ENCODE measurements at places on chromosomes 11 and 22.

DNA sequence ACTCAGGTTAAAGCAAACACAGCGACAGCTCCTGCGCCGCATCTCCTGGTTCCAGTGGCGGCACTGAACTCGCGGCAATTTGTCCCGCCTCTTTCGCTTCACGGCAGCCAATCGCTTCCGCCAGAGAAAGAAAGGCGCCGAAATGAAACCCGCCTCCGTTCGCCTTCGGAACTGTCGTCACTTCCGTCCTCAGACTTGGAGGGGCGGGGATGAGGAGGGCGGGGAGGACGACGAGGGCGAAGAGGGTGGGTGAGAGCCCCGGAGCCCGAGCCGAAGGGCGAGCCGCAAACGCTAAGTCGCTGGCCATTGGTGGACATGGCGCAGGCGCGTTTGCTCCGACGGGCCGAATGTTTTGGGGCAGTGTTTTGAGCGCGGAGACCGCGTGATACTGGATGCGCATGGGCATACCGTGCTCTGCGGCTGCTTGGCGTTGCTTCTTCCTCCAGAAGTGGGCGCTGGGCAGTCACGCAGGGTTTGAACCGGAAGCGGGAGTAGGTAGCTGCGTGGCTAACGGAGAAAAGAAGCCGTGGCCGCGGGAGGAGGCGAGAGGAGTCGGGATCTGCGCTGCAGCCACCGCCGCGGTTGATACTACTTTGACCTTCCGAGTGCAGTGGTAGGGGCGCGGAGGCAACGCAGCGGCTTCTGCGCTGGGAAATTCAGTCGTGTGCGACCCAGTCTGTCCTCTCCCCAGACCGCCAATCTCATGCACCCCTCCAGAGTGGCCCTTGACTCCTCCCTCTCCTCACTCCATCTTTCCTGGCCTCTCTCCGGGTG lies at the start of the genes ATM and NPAT:
TSS of gene ATM (plus strand) at position 494 of the 774 bp plus-strand sequence. CDS start 4,558 bp downstream, outside the sequence.
TSS of gene NPAT (minus strand) at position 65 of the 774 bp plus-strand sequence. CDS start 102 bp downstream, outside the sequence.
- peaks cover 16% of the 10 kb centered on the region for H3K4me1 ChIP-seq
- no peaks in the 10 kb centered on the region for H3K27me3 ChIP-seq
- H3K4me3 ChIP-seq: peak within 1 kb of the TSS; percentile 100
- H3K36me3 ChIP-seq: no peaks in the 10 kb centered on the region
- peak; percentile 97 for DNase-seq

DNA sequence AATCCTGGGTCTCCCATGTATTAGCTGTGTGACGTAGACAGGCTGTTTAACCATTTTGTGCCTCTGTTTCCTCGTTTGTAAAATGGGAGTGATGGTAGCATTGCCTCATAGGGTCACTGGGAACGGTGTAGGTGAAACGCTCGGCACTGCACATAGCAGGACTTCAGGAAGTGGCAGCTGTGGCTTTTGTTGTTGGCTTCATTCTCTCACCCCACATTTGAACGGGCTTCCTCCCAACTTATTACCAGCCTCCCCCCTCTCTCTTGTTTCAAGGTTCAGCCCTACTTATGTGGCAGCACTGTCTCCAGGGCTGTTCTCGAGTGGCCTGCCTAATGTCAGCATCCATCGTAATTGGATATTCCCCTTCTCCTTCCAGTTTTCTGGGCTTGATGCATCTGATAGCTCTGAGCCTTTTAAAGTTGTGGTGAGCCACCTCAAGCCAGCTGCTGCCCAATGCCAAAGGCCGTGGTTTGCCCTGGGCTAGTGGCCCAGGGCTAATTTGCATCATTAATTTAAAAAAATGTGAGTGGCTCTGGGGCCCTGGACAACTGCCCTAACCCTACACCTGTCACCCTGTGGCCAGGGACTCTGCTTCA lies 217.8 kb upstream of the TBCEL start:
- H3K27me3 ChIP-seq: no peaks in the 10 kb centered on the region
- no peak overlapping the region for H3K4me3 ChIP-seq
- no peaks in the 10 kb centered on the region for H3K36me3 ChIP-seq
- H3K27ac ChIP-seq: no peak overlapping the region
- no peak for DNase-seq

DNA sequence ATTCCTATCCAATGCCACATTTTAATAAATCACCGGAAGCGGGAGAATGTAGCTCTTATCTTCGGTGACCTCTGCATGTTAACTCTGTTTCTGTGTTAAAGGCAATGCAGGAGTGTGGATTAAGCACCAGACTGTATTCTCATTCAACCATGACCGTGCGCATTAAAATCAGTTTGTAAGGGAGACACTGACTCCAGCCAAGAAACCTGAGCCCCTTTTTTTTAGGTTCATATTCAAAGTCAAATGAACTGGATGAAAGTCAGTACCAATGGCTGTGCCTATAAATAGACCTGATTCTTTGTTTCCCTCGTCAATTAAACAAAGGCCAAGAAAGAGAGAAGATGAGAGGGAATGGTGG lies 32.2 kb downstream of the C11orf91 start:
- H3K27me3 ChIP-seq: no peaks in the 10 kb centered on the region
- H3K4me3 ChIP-seq: no peak overlapping the region
- peaks cover 21% of the 10 kb centered on the region for H3K4me1 ChIP-seq
- peak; percentile 51 for DNase-seq

GRCh38 chr11:70066136-70066520 lies 12.0 kb upstream of the ANO1 start:
- H3K36me3 ChIP-seq: no peaks in the 10 kb centered on the region
- no peak overlapping the region for H3K27ac ChIP-seq
- no peak for DNase-seq
- H3K4me1 ChIP-seq: no peaks in the 10 kb centered on the region
- H3K27me3 ChIP-seq: peaks cover 23% of the 10 kb centered on the region

GRCh38 chr11:130157101-130157500 lies 2.5 kb upstream of the ST14 start:
- no peak overlapping the region for H3K4me3 ChIP-seq
- H3K27ac ChIP-seq: no peak overlapping the region
- no peaks in the 10 kb centered on the region for H3K36me3 ChIP-seq
- H3K27me3 ChIP-seq: peaks cover 37% of the 10 kb centered on the region

- no peaks in the 10 kb centered on the region for H3K4me1 ChIP-seq
- H3K4me3 ChIP-seq: no peak overlapping the region
- DNase-seq: no peak
- H3K27ac ChIP-seq: no peak overlapping the region
- no peaks in the 10 kb centered on the region for H3K27me3 ChIP-seq
- no peaks in the 10 kb centered on the region for H3K36me3 ChIP-seq
These were observed 3.8 kb downstream of the ACY3 start for GRCh38 chr11:67646535-67647336.

- peaks cover 3% of the 10 kb centered on the region for H3K27me3 ChIP-seq
- no peak overlapping the region for H3K4me3 ChIP-seq
- no peak for DNase-seq
- H3K27ac ChIP-seq: no peak overlapping the region
- no peaks in the 10 kb centered on the region for H3K36me3 ChIP-seq
- H3K4me1 ChIP-seq: peaks cover 36% of the 10 kb centered on the region
These were observed 225.1 kb upstream of the PITPNB start for GRCh38 chr22:28143961-28144745.

DNA sequence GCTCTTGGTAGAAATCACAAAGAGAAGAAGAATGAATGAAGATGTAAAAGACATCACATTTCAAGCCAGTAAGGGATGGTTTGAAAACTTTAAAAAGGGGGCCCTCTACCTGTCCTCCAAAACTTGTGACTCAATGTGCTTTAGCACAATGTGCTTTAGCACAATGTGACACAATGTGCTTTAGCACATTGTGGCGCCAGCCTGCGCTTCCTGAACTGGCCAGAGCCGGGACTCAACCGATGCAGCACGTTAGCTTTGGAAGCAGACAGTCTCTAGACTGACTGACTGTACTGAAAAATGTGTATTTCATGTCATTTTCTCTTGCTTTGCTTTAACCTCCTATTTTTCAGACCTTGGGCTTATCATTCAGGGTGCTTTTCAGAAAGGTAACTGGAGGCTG lies 63.5 kb downstream of the FAM83F start:
- no peak for DNase-seq
- no peaks in the 10 kb centered on the region for H3K27me3 ChIP-seq
- H3K36me3 ChIP-seq: no peaks in the 10 kb centered on the region
- no peak overlapping the region for H3K27ac ChIP-seq
- H3K4me3 ChIP-seq: no peak overlapping the region

DNA sequence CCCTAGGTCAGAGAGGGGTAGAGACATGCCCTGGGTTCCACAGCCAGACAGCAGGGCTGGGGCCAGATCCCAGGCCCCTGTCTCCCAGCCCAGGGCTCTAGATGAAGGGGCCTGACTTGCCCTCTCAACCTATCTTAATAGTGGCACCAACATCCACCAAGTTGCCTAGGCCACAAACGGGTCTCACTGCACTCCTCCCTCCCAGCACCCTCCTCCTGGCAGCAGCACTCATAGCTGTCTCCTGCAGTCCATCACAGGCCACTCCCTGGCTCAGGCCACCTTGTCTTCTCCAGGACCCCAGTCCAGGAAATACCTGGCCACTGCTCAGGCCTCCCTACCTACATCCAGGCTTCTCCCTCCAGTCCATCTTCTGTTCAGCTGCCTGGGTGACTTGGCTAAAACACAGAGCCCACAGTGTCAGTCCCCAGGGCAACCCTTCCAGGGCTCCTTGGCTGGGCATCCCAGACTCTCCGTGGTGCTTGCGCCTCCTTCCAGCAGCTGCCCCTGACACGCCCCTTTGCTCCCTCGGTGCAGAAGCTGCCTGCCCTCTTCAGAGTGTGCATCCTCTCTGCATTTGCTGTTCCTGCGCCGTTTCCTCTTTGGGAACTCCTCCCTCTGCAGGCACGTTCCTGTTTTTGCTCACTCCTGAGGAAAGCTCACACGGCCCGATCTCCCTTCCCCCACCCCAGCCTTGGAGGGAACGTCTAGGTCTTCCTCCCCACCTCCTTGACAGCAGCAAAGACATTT lies 40.5 kb downstream of the LRRC32 start:
- peaks cover 16% of the 10 kb centered on the region for H3K4me1 ChIP-seq
- H3K4me3 ChIP-seq: no peak overlapping the region
- no peaks in the 10 kb centered on the region for H3K27me3 ChIP-seq
- no peaks in the 10 kb centered on the region for H3K36me3 ChIP-seq
- no peak overlapping the region for H3K27ac ChIP-seq
- no peak for DNase-seq

DNA sequence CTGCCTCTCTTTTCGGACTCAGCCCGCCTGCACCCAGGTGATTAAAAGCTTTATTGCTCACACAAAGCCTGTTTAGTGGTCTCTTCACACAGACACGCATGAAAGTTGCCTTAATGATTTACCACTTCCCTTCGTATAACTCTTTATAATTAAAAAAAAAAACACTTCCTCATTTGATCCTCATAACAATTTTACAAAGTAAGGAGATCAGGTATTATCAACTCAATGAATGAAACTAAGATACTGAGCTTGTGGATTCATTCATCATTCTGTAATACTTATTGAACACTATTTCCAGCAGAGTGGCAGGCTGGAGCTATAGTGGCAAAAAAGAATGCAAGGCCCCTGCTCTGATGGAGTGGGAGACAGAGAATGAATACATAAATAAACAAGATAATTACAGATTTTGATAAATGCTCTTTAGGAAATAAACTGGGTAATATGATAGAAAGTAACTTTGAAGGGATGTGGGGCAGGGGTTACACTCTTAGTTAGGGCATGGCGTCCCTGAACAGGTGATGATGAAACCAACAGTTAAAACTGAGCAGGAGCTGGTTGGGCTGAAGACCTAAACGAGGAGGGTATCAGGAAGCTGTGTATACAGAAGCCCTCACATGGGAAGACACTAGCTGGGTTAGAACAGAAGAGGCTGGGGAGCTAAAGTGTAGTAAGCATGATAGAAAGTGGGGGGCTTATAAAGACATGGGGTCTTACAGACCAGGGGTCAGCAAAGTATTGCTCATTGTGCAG lies 5.4 kb upstream of the CRTAM start:
- H3K27me3 ChIP-seq: no peaks in the 10 kb centered on the region
- no peak overlapping the region for H3K4me3 ChIP-seq

DNA sequence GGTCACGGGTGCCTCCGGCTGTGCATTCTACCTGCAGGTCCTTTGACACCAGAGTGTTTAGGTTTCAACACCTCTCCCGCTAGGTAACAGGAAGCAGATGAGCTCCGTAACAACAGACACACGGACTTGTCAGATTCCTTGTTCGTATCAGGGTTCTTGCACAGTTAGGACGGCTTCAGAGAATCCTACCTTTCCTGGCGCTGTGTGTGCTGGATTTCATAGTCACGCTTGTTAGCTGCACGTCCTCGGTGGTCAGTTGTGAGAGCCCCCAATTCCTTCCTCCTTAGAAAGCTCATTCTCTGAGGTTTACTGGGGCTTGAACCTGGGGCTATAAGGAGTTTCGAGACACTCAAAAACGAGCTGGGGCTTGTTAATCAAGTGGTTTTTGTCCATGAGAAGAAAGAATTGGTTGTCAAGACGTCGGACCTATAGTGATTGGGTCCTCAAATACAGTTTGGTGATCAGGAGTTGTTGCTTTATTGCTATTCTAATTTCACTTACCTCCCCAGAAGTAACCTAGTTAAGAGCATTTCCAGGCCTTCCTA lies 664 bp downstream of the DDB2 start:
- peak overlapping the region; percentile 83 for H3K4me3 ChIP-seq
- no peak for DNase-seq
- no peaks in the 10 kb centered on the region for H3K27me3 ChIP-seq
- peaks cover 38% of the 10 kb centered on the region for H3K4me1 ChIP-seq
- H3K36me3 ChIP-seq: peaks cover 5% of the 10 kb centered on the region
- peak overlapping the region; percentile 92 for H3K27ac ChIP-seq

DNA sequence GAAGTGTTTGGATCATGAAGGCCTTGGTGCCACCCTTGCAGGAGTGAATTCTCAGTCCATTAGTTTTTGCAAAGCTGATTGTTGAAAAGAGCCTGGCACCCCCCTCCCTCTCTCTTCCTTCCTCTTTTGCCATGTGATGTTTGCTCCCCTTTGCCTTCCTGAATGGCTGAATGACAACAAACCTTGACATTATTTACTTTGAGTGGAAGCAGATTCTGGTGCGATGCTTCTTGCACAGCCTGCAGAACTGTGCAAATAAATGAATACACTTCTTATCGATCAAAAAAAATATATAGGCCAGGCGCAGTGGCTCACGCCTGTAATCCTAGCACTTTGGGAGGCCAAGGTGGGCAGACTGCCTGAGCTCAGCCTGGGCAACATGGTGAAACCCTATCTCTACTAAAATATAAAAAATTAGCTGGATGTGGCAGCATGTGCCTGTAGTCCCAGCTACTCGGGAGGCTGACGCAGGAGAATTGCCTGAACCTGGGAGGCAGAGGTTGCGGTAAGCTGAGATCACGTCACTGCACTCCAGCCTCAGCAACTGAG lies 2.0 kb upstream of the NARS2 start:
- H3K27ac ChIP-seq: no peak overlapping the region
- peaks cover 8% of the 10 kb centered on the region for H3K4me1 ChIP-seq
- no peaks in the 10 kb centered on the region for H3K27me3 ChIP-seq
- no peak overlapping the region for H3K4me3 ChIP-seq

GRCh38 chr22:49267996-49268395 lies 559.7 kb downstream of the BRD1 start:
- H3K4me1 ChIP-seq: no peaks in the 10 kb centered on the region
- H3K27me3 ChIP-seq: no peaks in the 10 kb centered on the region
- no peak overlapping the region for H3K4me3 ChIP-seq
- no peaks in the 10 kb centered on the region for H3K36me3 ChIP-seq
- H3K27ac ChIP-seq: no peak overlapping the region

- DNase-seq: no peak
- no peak overlapping the region for H3K4me3 ChIP-seq
- no peaks in the 10 kb centered on the region for H3K27me3 ChIP-seq
- no peaks in the 10 kb centered on the region for H3K4me1 ChIP-seq
- H3K36me3 ChIP-seq: no peaks in the 10 kb centered on the region
These were observed 7.9 kb upstream of the TRIM44 start for GRCh38 chr11:35654711-35655110.
